ENCODE measurements at places on chromosomes 6 and 20. TPM values are rescaled to one million over a fixed set of nuclear protein-coding genes. Genes with fewer than 3 reads are reported as not detected.

The INSM1 gene
- 4.3 TPM for total RNA-seq

The SLC12A5 gene
- total RNA-seq = not detected

The BMP7 gene
- total RNA-seq = 4.2 TPM

The MRPL14 gene
- total RNA-seq = 20.8 TPM

The CCM2L gene
- 5.9 TPM for total RNA-seq

The ABHD16B gene
- not detected for total RNA-seq

The CALHM4 gene
- total RNA-seq = not detected

The BPI gene
- not detected for total RNA-seq

The SYTL3 gene
- total RNA-seq = 1.8 TPM

The UNC93A gene
- total RNA-seq = not detected

The ZSCAN12 gene
- total RNA-seq = 4.9 TPM

- no peak for DNase-seq
These were observed 16.2 kb upstream of the FRMD1 start for GRCh38 chr6:168095171-168095691.

DNA sequence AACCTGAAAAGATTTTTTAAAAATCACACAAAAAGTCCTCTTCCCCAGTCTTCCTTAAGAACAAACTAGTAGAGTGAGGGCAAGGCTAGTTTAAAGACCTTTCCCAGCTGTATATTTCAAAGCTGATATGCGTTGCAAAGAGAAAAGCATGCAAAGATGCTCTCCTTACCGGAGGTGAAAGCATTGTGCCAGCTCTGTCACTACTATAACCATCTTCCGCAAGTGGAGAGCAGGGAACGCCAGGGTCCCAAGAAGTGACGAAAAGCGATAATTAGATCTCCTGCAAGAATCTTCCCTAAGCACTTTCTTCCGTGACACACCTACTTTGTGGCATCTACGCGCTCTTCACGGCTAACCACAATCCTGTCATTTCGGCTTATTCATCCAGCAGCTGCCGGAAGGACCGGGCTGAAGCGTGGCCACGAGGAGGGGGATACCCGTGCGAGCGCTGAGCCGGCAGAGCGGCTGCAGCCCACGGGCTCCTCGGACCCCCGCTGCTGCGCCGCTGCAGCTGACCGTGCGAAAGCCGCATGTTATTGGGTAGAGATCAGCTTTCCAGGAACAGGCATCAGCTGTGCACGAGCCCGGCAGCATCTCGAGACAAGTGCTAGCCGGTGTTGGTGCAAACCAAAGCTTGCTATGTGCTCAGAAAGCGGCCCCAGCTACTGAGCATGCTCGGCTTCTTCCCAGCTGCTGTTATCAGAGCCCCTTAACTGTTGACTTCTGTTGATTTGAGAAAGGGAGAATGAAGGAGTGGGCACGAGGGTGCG, 57.2 kb upstream of the ARHGAP18 start:
- DNase-seq = peak; percentile 25

DNA sequence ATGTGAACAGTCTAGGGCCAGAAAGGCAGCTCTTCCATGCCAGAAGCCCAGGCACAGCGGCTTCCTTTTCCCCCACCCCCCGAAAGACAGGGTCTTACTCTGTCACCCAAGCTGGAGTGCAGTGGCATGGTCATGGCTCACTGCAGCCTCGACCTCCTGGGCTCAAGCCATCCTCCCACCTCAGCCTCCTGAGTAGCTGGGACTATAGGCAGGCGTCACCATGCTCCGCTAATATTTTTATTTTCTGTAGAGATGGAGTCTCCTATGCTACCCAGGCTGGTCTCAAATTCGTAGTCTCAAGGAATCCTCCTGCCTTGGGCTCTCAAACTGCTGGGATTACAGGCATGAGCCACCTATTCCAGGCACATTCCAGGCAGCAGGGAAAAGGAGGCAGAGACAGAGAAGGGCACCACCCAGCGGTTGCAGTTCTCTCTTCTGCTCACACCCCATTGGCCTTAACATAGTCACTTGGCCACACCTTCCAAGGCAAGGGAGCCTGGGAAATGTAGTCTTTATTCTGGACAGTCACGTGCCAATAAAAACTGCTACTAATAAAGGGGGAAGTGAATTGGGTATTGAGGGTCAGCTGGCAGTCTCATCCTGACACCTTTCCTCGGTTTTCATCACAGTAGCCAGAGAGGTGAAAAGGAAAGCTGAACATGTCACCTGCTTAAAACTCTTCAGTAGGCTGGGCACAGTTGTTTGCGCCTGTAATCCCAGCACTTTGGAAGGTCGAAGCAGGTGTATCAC, 205.9 kb downstream of the ZMYND8 start:
- peak; percentile 55 for DNase-seq

- no peak for DNase-seq
These were observed 16.7 kb upstream of the ZFAND3 start for GRCh38 chr6:37802810-37803209.

DNA sequence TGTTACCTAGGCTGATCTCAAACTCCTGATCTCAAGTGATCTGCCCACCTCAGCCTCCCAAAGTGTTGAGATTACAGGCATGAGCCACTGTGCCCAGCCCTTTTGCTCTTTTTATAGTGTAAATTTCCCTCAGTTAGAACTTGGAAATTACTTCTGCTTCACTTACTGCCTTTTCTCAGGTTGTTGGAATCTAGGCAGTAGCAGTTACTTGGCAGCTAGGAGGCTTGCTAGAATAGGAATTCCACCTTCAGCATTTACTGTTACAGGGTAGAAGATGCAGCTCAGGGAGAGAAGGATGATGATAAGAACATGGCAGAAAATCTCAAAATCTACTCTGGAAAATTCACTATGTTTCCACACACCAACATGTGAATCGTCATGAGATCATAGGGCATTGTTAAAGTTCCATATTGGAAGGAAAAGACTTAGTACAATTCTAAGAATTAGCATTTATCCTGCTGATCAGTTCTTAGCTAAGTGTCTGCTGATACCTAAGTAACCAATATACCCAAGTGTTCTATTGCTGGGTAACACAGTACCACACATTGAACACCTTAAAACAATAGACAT, 182.2 kb downstream of the SLC16A10 start:
- DNase-seq = no peak

GRCh38 chr6:159095616-159096015, 50.8 kb upstream of the TAGAP start:
- DNase-seq = no peak

GRCh38 chr6:107547451-107547840, 57.5 kb downstream of the SOBP start:
- no peak for DNase-seq

- peak; percentile 35 for DNase-seq
These were observed 33.0 kb downstream of the METTL24 start for GRCh38 chr6:110325197-110325596.

- DNase-seq = no peak
These were observed 123.1 kb downstream of the CDKAL1 start for GRCh38 chr6:20657274-20657800.

DNA sequence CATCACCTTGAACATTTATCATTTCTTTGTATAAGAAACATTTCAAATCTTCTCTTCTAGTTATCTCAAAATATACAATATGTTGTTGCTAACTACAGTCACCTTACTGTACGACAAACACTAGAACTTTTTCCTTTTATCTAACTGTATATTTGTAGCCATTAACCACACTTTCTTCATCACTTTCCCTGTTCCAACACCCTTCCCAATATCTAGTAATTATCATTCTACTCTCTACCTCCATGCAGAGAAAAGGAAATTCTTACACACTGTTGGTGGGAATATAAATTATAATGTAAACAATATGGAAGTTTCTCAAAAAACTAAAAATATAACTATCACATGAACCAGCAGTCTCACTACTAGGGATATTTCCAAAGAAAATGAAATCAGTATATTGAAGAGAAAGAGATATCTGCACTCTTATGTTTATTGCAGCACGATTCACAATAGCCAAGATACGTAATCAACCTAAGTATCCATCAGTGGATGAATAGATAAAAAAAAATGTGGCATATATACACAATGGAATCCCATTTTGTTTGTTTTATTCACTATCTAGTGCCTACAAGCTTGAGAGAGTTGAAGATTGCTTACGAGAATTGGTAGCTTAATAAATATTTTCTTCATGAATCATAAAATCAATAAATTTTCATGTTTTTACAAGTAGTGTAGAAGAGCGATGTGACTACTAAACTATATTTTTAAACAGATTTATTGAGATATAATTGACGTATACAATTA, 2.4 kb downstream of the RHAG start:
- no peak for DNase-seq

- DNase-seq = no peak
These were observed 369.9 kb downstream of the BTBD3 start for GRCh38 chr20:12287575-12287974.

GRCh38 chr6:149015535-149016525, 269.0 kb downstream of the UST start:
- no peak for DNase-seq

- no peak for DNase-seq
These were observed 748.2 kb upstream of the NRSN1 start for GRCh38 chr6:23377830-23378229.

- peak; percentile 27 for DNase-seq
These were observed 5.5 kb upstream of the HLA-E start for GRCh38 chr6:30483677-30484279.

DNA sequence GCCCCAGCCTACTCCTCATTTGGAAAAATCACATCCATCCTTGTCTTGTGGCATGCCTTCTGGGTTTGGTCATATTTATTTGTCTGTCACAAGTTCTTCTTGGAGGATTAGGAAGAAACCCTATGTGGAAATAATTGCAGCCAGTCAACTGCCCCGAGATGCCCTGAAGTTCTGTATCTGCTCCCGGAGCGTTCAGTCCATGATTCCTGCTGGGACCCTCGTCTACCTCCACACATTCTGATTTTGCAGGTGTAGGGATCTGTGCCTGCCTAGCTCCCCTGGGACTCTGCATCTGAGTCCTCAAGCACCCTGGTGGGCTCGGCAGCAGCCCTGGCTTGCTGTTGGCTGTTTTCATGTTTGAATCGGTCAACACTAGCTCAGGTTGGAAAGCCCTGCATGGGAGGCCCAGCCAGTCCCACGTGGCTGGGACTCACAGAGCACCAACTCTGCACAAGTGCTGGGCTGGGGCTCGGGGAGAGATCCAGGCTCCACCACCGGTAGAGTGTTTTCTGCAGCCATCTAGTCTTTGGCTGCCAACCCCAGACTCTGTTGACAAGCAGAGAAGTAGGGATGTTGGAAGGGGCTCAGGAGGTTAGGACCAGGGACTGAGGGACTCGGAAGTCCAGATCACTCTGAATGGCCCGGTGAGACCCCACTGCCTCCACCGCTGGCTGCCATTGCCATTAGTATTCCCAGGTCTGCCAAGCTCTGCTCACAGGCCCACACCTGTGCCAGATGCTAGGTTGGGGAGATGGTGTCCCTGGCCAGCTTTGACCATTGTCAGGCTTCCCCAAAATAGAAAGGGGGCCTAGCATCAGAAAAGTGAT, 183.5 kb upstream of the CST7 start:
- no peak for DNase-seq
